ENCODE measurements at places on chromosomes 11 and 22.

DNA sequence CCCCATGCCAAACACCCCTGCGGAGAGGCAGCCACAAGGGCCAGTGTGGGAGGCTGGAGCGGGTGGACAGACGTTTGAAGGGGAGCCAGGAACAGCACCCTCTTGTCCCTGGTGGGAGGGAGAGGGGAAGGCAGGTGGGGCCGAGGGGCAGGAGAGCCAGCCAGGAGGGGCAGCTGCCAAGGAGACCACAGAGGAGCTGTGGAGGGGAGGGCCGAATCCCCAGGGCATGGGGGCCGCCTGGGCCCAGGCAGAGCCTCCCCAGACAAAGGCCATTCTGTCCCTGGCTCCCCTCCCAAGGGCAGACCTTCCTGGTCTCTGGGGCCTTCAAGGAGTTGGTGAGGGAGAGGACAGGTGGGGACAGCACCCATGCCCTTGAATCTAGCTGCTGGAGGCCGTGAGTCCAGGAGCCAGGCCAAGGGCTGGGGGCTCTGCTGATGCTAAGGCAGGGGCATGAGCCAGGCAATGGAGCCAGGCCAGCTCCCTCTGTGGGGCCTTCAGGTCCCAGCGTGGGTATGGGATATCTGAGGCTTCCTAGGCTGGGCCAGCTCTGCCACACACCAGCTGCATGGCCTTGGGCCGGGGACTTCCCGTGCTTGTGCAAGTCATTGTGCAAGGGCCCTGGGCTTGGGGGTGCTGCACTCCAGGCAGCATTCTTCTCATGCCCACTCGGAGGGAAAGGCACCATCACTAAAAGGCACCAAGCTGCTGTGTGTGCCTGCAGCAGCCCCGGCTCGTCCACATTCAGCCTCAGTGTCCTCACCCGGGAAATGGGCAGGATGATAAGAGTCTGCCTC is 11.4 kb downstream of the EMID1 start:
- no peak for DNase-seq

GRCh38 chr11:2530855-2531200 is 86.0 kb downstream of the KCNQ1 start:
- DNase-seq = no peak

DNA sequence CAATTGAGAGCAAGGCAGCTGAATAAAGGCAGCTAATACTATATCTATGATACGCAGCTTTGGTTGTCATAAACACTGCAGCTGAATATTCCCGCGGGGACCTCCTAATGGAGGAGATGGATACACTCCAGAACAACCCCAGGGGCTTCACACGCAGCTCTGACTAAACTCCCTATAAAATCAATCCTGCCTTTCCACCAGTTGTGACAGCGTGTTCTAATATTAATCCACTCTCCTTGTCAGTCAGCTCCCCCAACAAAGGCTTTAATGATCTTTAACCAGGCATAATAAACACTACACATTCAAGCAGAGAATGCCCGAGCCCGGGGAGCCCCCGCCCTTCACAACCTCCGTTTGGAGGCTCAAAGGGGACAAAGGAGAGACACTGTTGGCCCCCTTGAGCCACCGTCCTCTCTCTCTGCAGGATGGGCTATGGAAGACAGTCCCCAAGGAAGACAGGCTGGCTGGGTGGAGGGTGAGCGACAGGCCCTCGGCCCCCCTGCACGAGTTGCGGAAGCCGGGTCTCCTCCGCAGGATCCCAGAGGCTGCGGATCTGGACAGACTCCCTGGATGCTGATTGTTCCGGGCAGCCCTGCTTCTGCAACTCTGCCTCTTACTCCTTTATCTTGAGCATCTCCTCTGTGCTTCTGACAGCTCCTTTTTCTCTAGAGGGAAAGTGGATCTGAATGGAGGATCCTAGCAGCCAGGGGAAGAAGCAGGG is 565.2 kb downstream of the BUD13 start:
- no peak for DNase-seq

DNA sequence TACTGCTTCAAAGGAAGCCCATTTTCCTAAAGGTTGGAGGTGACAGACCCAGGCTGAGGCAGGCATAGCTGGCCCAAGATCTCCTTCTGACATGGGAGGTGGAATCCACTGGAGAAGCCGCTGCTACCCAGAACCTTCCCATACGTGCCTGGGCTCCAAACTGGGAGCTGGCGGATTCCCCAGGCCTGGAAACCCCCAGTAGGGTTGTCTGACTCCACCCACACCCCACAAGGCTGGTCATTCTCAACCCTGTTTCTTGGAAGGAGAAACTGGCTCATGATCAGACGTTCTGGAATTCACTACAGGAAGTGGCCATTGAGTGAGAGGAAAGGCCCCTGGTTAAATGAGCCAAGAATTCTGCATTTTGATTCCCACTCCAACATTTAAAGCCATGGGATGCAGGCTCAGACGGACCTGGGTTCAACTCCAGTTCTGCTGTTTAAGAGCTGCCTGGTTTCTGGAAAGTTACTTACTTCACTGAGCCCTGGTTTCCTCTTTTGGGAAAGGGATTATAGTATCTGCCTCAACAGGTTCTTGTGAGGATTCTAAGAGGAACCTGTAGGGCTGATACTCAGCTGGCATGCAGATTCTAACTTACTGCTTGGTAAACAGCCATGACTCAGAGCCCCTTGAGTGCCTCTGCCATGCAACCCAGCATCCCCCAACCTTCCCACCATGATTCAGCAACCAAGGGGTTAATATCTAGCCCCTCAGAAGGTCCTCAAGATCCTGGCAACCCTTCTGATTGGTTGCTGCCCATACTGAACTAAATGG is 19.4 kb upstream of the TSKU start:
- DNase-seq = no peak

- DNase-seq = no peak
Measured at GRCh38 chr11:72391638-72392423, 42.5 kb downstream of the CLPB start.

DNA sequence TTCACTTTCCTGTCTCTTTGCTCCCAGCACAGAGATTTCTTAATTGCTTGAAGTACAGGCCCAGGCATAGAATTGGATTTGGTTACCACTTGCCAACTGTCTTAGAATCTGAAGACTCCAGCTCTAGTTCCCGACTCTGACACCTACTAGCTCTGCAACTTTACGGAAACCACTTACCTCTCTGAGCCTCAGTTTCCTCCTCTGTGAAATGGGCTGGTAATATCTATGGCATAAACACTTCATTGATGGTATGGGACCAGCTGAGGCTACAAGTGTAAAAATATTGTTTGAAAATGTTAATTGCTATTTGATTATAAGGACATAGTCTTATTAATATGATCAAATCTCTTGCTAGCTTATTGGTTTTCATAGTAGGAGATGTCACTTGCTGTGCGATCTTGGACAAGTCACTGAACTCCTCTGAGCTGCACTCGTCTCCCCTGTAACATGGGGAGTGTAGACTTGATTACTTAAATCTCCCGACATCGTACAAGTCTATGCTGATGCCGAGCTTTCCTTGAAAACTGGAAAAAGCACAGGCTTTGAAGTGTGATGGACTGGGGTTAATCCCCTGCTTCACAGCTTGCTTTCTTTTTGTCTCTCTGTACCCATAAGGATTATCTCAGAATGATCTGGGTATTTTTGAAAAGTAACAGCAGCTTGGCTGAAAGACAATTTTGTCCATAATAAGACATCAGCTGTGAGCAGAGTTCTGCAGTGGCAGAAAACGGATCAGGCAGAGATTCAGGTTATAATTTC is 11.8 kb upstream of the E2F8 start:
- no peak for DNase-seq

GRCh38 chr22:47596176-47596690 is 833.8 kb downstream of the TBC1D22A start:
- DNase-seq = no peak

DNA sequence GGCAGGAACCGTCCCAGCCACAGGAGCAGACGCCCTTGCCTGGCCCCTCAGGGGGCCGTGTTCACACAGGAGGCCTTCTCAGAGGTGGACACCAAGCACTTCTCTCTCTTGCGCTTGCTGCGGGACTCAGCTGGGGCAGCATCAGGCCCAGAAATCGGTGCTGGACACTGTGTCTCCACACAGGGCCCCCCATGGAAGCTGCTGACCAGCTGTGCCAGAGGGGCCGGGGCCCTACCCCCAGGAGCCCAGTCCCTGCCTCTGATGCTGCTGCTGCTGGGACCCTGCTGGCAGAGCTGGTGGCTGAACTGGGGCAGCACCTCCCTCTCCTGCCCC is 4.0 kb downstream of the PLXNB2 start:
- DNase-seq = no peak

GRCh38 chr11:65919573-65920371 is 546 bp downstream of the DRAP1 start:
- DNase-seq = peak; percentile 25

DNA sequence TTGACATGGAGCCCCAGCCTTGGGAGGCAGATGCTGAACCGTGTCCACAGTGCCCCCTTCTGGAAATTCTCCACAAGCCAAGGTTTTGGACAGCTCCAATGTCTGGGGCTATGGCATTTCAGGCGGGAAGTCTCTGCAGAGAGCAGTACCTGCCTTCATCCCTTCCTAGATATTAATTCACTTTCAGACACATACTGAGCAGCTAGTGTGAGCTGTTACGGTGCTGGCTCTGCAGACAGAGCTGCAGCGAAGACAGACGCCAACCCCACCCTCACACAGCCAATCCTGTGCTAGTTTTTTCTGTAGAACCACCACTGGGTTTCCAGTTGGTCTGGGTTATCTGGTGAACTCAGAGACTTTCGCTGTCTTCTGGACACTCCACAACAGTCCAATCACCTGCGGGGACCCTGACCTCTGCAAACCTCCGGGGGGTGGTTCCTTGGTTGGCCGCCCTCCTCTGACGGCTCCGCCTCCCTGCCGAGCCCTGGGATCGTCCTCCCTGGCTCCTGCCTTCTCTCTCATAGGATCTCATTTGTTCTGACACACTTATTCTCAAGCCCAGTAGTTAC is 9.1 kb downstream of the LMF2 start:
- DNase-seq = peak; percentile 88

GRCh38 chr22:40014667-40015248 is 20.0 kb downstream of the FAM83F start:
- no peak for DNase-seq

GRCh38 chr11:82792822-82793569 is 59.3 kb upstream of the FAM181B start:
- no peak for DNase-seq

DNA sequence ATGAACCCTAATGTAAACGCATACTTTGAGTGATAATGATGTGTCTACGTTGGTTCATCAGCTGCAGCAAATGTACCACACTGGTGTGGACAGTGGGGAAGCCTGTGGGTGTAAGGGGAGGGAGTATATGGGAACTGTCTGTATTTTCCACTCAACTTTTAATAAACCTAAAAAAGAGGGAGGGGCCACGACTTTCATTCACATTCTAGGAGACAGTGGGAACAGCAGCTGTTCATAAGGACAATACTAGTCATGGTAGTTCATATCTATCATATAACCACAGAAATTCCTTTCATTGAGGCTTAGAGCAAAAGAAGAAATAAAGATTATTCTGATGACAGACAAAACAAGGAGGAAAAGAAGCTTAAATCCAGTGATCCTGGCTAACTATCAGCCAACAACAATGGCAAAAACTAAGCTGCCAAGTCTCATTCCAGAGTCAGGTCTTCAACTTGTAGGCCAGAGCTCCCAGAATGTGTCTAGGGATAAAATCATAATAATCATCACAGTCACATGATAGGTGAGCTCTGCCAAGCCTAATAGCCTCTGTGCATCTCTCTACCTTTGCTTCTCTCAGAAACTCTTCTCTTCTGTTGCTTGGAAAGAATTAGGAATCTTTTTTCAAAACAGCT is 59.4 kb upstream of the CHRM4 start:
- DNase-seq = no peak

DNA sequence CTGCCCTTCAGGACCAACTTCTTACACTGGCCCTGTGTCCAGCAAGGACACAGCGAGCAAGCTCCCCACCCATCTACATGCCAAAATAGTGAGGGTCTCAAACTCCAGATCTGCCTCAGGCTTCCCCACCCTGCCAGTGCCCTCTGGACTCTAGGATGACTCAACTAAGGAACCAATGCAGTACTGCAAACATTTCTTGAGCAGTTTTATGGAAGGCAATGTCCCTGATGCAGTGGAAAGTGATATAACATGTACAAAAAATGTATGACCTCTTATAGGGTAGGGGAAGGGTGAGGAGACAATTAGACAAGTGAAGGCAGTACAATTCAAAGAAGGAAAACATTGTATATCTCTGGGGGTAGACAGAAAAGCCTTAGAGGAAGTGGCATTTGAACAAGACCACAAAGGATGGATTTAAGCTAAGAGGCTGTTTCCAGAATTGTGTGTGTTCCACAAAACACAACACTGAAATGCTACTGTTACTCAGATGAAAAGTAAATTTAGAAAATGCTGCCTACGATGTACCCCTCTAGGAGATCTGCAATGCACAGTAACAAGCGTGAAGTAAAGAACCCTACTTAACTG is 47.3 kb downstream of the RAB30 start:
- DNase-seq = no peak

- DNase-seq = no peak
Measured at GRCh38 chr11:74520927-74521665, 27.6 kb upstream of the LIPT2 start.

DNA sequence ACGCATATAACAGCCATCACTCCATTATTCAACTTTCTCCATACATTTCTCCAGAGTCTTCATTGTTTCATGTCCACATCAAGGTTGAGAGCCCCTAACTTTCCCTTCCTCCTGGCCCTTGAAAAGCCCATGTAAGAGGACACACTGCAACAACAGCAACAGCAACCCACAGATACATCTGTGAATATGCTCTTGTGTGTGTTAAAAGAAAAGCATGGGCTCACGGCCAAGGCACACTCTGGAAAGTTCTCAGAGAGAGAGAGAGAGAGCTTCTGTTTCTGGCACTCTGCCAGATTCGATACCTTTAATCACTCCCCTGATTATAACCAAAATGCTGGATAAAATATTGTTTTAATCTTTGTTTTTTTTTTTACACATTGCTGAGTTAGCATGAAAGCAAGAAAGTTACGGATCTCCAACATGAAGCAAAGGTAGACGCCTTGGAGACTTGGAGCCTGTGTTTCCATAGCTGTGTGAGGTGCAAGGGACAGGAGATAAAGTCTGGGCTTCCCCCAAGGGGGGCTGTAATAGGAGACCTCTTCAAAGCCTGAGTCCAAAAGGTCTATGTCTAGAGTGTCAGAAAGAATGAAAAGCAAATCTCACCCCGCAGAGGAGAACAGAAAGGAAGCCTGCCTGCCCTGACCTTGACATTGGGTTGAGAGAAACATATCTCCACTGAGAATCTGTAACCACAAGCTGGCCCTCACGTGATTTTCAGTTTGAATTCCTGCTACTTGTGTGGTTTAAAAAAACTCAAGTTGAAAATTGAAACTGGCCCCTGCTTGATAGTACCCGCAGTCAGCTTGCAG is 33.7 kb upstream of the MPPED1 start:
- DNase-seq = no peak

- DNase-seq = no peak
Measured at GRCh38 chr11:71502871-71503435, 24.1 kb upstream of the KRTAP5-7 start.

GRCh38 chr11:117421476-117421875 is 93.8 kb downstream of the CEP164 start:
- DNase-seq = no peak

DNA sequence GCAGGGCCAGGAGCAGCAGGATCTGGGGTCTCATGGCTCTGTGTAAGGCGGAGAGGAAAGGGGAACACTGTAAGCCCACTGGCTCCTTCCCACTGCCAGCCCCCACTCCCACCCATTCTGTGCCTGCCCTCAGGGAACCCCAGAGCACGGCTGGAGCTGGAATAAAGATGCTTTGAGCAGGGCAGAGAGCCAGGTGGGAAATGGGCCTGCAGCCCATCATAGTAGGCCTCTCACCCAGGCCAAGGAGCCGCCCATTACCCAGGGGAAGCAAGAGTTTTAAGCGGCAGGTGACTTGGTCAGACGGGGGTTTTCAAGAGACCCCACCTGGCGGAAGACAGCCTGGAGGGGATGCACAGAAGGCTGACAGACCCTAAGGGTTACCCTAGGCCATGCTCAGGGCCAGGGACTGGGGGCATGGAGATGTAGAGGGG is 4.6 kb downstream of the LRRC32 start:
- DNase-seq = no peak

Data from NCI-H526 (cell line).